ENCODE measurements at places on chromosomes 3 and 15.

DNA sequence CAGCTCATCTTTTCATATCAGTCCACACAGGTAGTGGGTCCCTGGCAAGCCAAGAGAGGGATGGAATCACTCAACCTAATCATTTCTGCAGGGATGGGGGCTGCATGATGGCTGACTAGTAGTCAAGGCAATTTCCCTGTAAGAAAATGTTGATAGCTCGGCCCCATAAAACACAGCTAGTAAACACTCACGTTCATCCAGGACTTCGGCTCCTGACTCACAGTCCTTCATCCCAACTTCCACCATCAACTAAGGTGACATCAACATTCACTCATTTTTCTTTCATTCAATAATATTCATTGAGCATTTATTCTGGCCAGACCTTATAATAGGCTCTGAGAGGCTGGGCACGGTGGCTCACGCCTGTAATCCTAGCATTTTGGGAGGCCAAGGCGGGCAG is 4.4 kb upstream of the ACAP2 start:
- DNase-seq = no peak

GRCh38 chr15:58114812-58115211 is 23.4 kb upstream of the AQP9 start:
- DNase-seq = no peak

GRCh38 chr15:70491641-70492040 is 271.7 kb downstream of the UACA start:
- DNase-seq = no peak

DNA sequence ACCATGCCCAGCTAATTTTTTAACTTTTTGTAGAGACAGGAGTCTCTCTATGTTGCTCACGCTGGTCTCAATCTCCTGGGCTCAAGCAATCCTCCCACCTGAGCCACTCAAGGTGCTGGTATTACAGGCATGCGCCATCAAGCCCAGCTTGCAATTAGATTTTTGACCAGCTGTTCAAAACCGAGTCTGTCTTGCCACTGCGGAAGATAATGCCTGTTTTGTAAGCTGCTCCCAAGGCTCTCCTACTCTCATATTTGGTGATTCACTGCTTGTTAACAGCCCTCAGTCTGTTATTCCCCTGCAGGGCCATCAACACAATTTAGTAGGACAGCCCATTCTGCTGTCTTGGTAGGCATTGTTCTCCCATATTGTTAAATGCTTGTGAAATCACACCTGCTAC is 17.8 kb upstream of the MCCC1 start:
- no peak for DNase-seq

DNA sequence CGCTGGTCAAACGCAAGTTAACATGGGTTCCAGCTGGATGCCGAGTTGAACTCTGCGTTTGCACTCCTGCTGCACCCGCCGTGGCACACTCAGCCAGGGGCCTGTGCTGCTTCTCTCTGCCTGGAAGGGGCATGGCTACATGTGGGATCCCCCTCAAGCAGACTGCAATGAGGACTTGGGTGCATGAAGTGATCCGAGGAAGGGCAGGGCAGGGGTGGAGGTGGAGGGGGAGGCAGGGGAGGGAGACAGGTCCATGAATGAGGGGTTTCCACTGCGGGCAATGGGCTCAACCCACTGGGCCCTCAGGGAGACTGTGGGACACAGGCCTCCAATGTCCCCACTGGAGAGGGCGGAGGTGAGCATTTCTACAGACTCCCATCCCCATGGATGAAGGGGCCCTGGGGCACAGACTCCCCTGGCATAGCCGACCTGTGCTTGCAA is 141.6 kb upstream of the MEF2A start:
- no peak for DNase-seq

DNA sequence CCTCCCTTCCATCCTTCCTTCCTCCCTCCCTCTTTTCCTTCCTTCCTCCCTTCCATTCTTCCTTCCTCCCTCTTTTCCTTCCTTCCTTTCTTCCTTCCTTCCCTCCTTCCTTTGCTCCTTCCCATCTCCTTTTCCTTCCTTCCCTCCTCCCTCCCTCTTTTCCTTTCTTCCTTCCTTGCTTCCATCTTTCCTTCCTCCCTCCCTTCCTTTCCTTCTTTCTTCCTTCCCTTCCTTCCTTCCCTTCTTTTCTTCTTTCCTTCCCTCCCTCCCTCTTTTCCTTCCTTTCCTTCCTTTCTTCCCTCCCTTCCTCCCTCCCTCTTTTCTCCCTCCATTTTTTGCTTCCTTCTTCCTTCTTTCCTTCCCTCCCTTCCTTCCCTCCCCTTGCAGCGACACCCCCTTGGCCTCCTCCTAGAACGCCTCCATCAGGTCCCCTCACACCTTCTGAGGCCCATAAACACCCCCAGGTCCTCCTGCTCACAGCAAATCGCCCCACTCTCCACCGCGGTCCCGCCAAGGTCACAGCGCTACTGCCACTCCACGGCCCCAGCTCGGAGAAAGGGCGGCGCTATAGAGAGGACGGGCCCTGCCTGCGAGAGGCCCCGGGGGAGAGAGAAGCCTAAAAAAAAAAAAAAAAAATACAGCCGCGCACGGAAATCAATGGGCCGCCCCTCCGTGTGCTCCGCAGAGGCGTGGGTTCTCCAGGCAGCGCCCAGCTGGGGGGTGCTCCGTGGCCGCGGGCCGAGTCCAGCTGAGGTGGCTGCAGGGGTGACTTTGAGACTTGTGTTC is 328.2 kb downstream of the OCA2 start:
- DNase-seq = no peak

GRCh38 chr3:109784852-109785631 is 447.7 kb upstream of the DPPA4 start:
- DNase-seq = no peak

GRCh38 chr15:55766676-55767075 is 23.7 kb upstream of the PRTG start:
- no peak for DNase-seq

- no peak for DNase-seq
Measured at GRCh38 chr3:46710229-46710628, 7.4 kb downstream of the PRSS50 start.

- DNase-seq = no peak
Measured at GRCh38 chr3:195259154-195259474, 11.8 kb downstream of the XXYLT1 start.

DNA sequence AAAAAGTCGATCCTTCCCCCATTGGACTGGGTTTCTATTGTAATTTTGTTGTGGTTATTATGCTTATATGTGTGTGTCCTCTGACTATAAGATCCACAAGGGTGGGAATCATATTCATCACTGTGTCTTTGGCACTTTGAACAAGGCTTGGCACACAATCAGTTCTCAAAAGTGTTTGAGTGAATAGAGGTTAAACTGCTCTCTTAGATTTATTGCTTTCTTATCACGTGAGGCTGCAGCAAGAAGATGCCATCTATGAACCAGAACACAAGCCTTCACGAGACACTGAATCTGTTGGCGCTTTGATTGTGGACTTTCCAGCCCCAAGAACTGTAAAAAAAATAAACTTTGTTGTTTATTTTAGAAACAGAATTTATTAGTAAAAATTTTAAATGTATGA is 295.0 kb upstream of the MDFIC2 start:
- DNase-seq = no peak
